ENCODE measurements at places on chromosomes 1 and 21.

- DNase-seq, result no peak
These were observed 31.2 kb downstream of the SPRTN start for GRCh38 chr1:231369282-231369681.

- no peak for DNase-seq
These were observed 36.9 kb upstream of the HHAT start for GRCh38 chr1:210291786-210292230.

GRCh38 chr21:36202726-36203602 lies 46.3 kb downstream of the DOP1B start:
- DNase-seq, result no peak

DNA sequence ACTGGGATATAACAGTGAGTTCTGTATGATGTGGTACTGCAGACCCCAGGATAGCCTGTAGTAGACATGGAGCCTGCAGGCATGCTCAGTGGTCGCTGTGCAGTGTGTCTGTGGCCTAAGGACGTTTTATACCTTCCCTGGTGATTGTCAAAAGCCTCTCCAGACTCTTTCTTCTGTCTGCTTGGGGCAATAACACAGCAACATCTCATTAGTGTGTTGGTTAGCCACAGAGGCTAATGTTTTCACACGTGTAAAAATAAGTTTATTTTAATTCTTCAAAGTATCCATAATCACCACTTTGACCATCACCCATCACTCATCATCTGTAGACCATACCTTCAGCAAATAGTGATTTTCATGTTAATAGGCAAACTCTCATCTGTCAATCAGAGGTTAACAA lies at the start of gene KRTAP24-1:
TSS of gene KRTAP24-1 (minus strand) at position 101 of the 400 bp plus-strand sequence. CDS start at position 83, 18 bp downstream.
- DNase-seq, result no peak

DNA sequence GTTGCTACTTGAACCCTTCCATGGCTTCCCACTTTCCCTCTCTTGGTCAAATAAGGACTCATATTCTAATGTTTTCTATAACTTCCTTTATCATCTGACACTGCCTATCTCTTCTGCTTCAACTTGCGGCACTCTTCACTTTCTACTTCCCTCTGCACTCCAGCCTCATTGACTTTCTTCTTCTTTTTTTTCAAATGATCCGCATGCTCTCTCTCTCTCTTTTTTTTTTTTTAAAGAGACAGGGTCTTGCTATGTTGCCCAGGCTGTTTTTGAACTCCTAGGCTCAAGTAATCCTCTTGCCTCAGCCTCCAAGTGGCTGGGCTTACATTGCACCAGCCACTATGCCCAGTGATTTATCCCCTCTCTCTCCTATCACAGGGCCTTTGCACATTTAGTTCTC lies 7.3 kb upstream of the IL10 start:
- DNase-seq, result no peak

- DNase-seq, result no peak
These were observed 124.0 kb upstream of the CSF3R start for GRCh38 chr1:36606641-36607262.

GRCh38 chr1:226654046-226654667 lies 84.9 kb downstream of the ITPKB start:
- DNase-seq, result no peak

- no peak for DNase-seq
These were observed 52.5 kb downstream of the NFASC start for GRCh38 chr1:204923201-204923600.

DNA sequence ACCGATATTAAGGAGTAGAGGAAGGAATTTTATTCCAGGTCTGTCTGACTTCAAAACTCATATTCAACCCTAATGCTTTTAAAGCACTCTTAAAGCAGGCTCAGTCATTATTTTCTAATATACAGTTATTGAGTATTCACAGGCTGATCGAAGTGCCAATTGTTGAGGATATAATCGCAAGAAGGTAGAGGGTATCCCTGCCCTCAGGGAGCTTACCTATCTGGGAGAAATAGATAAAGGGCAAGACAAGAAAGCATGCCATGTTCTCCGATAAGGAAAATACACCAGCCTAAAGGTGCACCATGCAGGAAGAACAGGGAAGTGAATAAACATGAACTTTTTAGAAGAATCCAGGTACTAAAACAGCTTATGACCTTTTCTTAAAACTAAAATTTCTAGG lies 361.2 kb downstream of the SMYD3 start:
- DNase-seq, result no peak

DNA sequence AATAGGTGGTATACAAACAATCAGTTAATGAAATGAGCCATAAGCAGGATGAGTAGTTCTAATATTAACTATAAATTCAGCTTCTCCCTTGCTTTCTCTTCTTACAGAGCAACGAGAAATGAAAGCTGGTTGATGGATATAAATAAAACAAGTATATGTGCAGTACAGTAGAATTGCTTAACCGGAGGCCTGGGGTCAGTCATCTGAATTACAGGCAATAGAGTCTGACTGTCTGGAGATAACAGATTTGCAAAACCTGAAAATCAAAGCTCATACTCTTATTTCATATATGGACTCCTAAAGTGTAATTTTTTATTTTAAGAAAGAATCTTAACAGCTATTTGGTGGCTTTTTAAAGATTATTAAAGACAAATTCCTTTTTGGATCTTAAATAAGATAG lies 43.1 kb upstream of the SGIP1 start:
- DNase-seq, result no peak

GRCh38 chr1:157781048-157781447 lies 4.1 kb upstream of the FCRL2 start:
- no peak for DNase-seq

- no peak for DNase-seq
These were observed 99.8 kb upstream of the ATP1A1 start for GRCh38 chr1:116273042-116273783.

GRCh38 chr1:165661703-165662102 lies 30.7 kb downstream of the MGST3 start:
- DNase-seq, result no peak

DNA sequence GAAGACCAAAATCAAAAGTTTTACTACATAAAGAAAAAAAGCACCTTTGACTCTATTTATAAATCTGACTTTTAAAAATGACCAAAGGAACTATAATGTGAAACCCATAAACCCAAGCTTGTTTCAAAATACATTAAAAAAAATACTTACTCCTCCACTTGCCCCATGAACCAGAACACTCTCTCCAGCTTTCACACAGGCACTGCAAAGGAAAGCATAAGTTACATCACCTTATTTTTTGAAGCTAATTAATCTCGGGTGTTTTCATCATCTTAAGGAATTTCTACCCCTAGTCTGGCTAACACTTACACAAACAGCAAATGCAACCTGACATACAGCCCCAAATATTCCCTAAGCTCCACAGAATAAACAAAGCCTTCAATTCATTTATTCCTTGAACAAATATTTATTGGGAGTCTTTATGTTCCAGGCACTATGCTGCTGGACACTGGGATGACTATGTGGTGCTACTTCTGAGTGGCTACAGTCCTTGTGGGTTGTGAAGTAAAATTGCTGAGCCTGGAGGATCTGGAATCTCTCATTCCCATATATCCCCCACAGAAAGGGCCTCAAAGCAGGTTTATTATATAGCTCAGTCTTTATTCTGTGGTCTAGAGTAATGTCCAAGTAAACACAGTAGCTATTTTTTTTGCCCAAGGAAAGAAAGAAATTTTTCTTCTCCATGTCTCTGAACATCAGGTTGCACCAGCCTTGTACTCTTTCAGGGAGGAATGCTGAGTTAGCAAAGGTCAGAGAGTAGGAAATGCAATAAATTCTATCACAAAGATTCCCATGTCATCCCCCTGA lies 18.2 kb downstream of the CRYZ start:
- DNase-seq, result no peak

DNA sequence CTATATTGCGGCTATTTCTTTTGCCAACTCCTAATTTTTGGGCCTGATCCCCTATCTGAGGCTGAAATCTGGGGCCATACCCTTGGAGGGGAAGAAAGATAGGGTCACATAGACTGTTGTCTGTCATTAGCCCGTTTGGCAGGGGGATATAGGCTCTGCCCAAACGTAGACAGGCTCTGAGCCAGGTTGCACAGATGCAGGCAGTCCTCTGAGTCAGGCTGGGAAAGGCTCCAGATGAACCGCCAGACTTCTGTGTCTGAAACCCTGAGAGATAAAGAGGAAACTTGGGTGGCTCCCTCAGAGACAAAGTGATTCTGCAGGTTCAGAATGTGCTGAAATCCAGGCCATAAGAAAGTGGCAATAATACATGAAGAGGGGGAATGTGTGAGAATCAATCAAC lies 4.0 kb upstream of the CAP1 start:
- DNase-seq, result no peak

- no peak for DNase-seq
These were observed 116.8 kb downstream of the CASZ1 start for GRCh38 chr1:10679496-10680220.

DNA sequence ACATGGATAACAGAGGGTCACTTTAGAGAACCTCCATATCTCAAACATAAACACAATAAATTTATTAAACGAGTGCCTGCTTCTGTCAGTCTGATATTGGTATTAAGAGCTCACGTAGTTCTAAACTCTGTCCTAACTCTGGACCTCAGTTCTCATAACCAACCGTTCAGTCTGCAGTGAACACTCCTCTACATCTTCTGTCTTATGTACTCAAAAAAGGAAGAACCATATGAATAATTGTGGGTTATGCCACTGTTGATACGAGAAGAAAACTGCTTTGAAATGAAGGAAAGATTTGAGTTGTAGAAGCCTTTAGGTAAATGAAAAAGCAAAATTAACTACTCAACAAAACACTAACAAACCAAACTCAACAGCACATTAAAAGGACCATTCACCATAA lies 53.7 kb downstream of the DPYD start:
- no peak for DNase-seq

- DNase-seq, result no peak
These were observed 78.4 kb downstream of the HS2ST1 start for GRCh38 chr1:86992861-86993260.

DNA sequence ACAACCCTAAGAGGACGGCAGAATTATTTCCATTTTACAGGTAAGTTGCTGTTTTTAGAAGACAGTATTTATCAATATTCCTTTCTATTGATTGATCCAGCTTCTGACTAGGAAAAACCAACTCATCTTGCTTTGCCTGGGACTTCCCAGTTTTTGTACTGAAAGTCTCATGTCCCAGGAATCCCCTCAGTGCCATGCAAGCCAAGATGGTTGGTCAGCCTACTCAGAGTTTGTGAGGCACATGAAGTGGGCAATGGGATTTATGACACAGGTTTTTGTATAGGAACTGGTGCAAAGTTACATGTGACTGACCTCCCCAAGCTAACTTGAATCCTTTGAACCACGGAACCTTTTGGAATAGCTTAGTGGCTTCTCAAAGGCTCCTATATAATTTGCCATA lies 45.5 kb downstream of the GNG12 start:
- DNase-seq, result no peak

GRCh38 chr1:174744886-174745285 lies 254.9 kb upstream of the CACYBP start:
- DNase-seq, result no peak

GRCh38 chr1:17016317-17016661 lies 4.6 kb upstream of the ATP13A2 start:
- no peak for DNase-seq

DNA sequence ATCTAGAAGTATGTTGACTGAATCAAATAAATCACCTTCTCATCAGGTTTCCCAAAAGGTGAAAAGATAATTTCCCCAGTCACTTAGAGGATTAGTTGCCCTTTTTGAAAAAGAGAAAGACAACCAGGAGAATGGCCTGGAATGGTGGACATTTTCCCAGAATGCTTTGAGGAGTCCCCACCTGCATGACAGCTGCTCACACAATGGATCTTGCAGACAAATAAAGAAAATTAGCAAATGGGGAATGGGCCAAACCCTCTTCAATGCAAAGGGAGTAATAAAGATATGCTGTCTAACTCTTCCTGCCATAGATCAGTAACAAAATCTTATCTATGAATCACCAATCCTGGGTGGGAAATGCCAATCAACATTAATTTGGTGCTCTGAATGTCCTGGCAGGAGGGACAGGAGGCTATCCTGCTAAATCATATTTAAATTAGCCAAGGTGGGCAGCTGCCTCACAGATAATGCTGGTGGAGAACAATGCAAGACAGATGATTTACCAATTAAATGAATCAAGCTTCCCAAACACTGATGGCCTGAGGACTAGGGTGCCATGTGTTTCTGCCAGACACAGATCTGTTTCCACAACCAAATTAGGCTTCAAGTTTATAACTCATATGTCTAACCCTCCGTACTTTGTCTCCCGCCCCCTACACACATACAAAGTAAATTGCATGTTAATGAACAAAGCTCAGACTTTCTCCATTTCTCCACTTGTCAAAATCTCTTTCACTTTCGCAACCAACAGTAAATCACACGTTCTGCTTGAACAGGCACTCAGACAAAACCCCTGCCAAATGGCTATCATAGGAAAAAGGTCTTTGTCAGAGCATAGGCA lies 488.0 kb upstream of the PLXNA2 start:
- DNase-seq, result no peak

DNA sequence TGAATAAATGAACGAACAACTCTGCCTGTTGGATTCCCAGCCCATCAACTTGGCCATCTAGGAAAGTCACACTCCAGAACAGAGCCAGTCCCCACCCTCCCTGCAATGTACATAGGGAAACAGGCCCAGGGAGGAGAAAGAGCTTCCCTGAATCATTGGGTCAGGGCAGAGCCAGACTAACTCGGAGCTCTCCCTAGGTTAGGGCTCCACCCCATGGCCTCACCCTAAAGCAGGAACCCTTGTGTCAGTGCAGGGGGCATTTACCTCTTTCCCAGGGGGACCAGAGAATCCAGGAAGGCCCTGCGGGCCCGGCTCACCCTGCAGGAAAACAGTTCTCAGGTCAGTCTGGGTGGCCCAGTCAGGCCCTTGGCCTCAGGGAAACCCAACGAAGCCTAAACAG lies 11.6 kb downstream of the COL9A2 start:
- DNase-seq, result no peak

DNA sequence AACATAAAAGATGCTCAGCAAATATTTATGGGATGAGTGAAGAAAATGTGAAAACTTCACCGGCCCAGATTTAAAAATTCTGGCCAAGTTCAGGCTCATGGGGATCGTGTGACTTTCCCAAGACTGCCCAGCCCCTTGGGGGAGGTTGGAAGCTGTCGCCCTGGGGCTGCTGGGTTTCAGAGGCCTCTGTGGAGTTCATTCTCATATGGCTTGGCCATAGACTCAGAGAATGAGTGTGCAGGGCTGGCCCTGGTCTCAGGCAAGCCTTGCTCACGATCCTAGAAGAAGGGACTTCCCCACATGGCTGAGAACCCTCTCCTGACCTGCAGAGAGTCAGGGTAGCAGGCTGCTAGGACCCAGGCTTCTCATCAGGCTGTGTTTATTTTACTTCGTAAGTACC lies 24.6 kb downstream of the PADI2 start:
- DNase-seq, result no peak

Measured in naive thymus-derived CD4-positive, alpha-beta T cell (primary cell).